Stimulated activated CD8-positive, alpha-beta memory T cell treated with anti-CD3 and anti-CD28 coated beads, Interleukin-7, amount 100 ng/mL, for 1 hour (primary cell): ENCODE measurements at places on chromosomes 7 and 10.

DNA sequence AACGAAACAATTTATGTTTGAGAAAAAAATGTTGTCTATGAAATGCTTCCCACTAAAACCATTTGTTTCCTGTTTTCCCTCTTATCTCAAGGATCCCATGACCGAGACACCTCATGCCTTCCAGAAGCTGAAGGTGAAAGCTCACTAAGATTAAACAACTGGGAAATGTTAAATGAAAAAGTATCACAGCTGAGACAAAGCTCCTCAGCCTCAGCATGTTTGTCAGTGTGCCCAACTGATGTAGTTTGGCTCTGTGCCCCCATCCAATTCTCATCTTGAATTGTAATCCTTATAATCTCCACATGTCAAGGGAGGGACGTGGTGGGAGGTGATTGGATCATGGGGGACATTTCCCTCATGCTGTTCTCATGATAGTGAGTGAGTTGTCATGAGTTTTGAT is 327.3 kb downstream of the HTR7 start:
- DNase-seq = no peak

- no peak for DNase-seq
Observed at GRCh38 chr7:84975586-84976185, 211.2 kb downstream of the SEMA3D start.

DNA sequence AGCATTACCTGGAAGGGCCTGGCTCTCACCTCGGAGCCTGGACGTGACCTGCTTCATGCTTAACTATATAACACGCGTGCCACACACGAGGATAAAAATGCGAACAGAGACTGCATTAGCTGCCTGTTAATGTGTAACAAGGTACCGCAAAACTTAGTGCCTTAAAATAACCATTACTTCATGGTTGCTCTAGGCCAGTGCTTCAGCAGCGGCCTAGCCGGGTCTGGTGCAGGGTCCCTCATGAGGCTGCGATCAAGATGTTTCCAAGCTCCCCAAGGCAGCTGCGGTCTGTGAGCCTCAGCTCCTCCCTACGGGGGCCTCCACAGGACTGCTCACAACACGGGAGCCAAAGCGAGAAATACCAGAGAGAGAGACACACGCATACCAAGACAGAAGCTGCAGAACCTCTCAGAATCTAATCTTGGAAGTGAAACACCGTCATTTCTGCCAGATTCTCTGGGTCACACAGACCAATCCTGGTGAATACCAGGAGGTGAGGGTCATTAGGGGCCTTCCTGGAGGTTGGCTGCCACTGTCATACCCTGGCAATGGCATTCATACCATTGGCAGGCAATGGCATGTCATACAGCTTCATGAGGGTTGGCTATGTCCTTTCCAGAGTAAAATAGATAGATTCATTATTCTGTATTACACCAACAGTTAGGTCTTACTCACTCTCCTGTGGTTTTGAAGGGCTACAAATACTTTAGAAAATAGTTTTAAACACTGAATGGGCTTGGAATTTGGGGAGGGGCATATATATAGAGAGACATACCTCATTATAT is 94.5 kb downstream of the HIPK2 start:
- DNase-seq = no peak

- DNase-seq = no peak
Observed at GRCh38 chr10:14603534-14604102, 171.1 kb downstream of the FAM107B start.

- DNase-seq = no peak
Observed at GRCh38 chr7:7254908-7255307, 72.6 kb downstream of the C1GALT1 start.

DNA sequence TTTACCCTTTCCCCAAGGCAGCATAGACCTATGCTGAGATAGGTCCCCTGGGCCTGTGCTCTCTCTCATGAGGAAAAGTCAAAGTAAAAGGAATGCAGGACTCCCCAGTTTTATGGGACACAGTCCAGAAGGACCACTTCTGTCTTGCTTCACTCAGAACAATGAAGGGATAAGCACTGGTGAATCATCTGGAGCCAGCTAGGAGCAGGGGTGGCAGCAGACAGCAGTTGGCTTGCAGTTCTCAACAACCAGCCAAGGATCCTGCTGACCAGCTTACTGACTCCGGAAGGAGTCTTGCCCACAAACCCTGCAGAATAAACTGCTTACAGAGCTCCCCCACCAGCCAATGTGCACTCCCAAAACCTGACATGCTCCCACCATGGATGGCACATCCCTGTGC is 152.1 kb upstream of the GHITM start:
- DNase-seq = no peak

GRCh38 chr7:36215457-36215765 is 62.4 kb downstream of the EEPD1 start:
- DNase-seq = no peak

GRCh38 chr7:132441935-132442334 is 134.3 kb downstream of the PLXNA4 start:
- no peak for DNase-seq

- no peak for DNase-seq
Observed at GRCh38 chr10:71525092-71525491, 128.4 kb downstream of the CDH23 start.

GRCh38 chr7:95441042-95441823 is 6.4 kb upstream of the PON2 start:
- no peak for DNase-seq

DNA sequence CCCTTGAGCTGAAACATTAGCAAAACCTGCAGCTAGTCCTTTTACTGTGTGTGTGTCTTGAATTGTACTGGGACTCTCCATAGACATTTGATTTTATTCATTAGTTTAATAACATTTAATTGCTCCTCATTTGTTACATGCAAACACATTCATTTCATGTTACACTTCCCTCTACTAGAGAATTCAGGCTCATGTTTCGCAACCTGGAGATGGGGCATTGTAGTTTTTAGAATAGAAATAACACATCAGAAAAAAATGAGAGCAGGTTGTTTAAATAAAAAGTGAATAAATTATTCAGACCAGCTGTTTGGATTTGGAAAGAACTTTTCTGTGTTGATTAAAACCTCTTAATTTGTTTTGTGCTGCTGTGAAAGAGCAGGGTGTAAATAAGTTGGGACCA is 243.9 kb downstream of the ETV1 start:
- DNase-seq = no peak
